ENCODE measurements at places on chromosomes 7 and 10.

- no peak for DNase-seq
Observed at GRCh38 chr10:125093199-125093973, 67.0 kb downstream of the CTBP2 start.

DNA sequence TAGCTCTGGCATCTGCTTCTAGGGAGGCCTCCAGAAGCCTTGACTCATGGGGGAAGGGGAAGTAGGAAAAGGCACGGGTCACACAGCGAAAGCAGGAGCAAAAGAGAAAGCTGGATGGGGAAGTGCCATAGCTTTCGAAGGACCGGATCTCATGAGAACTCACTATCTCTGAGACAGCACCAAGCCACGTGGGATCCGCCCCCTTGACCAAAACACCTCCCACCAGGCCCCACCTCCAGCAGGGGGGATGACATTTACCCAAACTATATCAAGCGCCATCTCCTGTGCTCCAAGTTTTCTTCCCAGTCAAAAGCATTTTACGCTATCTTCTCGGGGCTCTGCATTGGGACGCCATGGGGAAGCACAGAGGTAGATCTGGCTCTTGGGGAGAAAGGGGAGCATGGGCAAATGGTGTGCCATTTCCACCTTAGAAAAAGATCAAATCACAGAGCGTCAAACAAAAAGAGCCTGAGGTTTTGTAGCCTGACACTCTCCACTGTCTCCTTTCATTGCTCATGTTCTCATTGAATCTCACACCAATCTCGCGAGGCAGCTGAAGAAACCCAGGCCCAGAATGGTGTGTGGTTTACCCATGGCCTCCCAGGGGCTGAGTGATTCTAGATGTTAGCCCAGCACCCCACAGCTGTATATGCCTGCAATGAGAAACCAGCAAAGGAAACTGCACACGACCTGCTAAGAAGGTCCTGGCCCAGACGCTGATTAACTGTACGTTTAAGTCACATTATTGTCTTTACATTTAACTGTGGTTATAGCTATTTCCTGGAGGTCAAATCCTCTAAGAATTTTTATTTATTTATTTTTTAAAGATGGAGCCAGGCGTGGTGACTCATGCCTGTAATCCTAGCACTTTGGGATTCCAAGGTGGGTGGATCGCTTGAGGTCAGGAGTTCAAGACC is 8.1 kb upstream of the OLAH start:
- DNase-seq, result no peak

DNA sequence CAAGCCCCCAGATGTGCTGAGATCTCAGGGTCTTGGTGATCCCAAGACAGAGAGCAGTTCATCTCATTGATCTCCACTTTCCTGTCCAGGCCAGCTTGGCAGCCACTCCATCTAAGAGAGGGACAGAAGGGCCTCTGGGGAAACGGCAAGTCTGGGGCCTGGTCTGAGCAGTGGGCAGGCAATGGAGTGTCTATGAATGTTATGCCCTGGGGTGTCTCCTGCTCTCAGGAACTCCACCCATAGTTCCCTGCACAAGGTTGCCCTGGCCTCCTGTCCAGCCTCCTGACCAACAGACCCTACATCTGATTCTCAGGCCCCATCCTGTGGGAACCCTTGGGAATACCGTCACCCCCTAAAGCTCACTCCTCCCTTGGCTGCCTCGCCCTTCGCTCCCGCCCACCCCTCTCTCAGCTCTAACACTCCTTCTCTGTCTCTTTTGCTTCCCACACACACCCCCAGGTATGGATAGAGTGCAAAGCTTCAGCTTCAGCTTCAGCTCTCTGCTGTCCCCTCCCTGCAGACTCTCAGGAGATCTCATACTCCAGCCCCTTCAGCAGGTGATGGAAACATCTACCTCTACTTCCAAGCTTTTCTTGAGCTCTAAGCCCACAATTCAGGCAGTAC is 83.0 kb downstream of the HIF1AN start:
- no peak for DNase-seq

- no peak for DNase-seq
Observed at GRCh38 chr10:84088626-84089025, 50.7 kb upstream of the GHITM start.

All from SK-MEL-5 (cell line).